GM13977 (cell line): ENCODE measurements at places on chromosomes 2 and 18.

GRCh38 chr18:36758623-36759022, 70.2 kb downstream of the TPGS2 start:
- DNase-seq, result no peak

DNA sequence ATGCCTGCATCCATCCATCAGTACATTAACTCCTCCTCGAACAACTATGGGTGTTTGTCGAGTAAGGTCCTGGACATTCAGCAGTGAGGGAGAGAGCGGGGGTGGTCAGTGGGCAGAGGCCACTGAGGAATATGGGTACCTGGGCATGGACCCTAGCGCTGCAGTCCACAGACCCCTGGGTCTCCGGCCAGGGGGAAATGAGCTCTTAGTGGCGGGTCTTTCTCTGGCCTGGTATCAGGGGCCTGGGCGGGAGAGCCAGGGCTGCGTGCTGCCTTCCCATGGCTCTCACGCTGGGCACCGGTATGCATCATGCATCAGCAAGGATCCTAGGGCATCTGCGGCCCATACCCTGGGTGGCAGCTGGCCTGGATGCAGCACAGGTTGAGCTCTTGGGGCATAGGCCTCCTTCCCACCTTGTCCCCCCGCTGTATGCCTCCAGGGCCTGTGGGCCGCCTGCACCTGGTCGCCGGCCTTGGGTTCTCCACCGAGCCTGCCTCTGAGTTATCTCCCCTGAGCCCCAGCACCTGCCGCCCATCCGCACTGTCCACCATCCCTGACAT, 1.3 kb upstream of the MOCOS start:
- no peak for DNase-seq

DNA sequence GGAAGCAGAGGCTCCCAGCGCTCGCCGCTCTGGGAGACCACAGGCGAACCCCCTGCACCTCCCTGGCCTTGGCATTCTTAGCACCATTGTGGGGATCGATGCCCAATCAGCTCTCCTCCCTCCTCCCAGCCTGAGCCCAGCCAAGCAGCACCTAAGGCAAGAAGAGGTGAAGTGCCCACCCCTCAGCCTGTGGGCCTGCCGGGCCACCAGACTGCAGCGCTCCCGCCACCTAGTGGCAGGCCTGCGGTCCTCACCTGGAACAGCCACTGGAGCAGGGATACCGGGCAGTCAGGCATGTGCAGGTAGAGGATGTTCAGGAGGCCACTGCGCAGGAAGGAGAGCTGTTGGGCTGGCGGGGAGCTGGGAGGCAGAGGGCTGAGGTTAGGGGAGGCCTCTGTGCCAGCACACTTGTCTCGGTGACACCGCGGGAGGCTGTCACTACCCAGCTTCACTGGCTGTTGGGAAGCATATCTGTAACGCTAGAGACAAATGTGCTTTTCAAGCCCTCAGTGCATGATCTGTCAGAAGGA, 35.2 kb downstream of the FAM178B start:
- DNase-seq, result peak; percentile 83

DNA sequence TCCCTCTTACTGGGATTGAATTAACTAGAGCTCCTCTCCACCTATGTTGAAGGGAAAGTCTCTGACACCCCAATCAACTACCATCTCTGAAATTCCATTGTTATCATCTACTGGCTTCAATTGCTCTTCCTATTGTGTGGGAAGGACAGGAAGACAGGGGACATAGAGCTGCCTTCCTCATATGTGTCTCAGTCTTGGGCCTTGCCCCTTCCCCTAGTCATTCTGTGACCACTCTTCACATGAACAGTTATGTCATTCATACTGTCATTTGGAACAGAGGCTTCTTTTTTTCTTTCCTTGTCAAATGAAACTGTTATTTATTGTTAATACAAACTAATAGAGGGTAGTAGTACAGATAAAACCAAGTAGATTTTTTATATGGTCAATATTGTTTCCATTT, 69.6 kb upstream of the EMILIN2 start:
- no peak for DNase-seq

DNA sequence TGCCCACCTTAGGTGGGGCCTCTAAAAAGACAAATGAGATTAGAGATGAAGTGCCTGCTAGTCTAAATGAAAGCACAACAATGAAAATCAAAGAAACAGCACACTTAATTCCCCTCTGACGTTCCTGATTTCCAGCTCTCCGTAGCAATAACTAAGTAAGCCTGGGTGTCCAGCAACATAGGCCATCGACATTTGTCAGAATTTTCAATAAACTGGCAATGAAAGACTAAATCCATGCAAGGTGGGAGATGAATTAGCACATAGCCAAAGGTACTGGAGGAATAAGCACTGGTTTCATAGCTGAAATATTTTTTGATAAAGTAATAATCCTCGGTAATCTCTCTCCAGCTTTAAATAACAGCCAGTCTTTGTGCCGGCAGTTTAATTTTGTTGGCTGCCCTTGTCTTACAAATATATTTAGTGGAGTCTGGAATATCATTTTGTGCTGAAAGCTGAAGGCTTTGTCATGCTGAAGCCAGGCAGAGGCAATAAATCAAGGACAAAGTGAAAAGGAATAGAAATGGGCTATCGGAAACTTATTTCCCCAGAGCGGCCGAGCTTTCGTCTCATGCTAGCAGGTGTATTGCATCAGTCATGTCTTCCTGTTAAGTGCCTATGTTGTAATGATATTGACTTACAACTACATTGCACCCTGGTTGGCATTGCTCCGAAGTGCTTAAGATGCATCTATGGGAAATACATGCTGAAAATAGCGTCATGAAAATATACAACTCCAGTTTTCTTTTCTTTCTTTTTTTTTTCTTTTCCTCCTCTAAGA, 790.1 kb downstream of the CNTNAP5 start:
- no peak for DNase-seq

DNA sequence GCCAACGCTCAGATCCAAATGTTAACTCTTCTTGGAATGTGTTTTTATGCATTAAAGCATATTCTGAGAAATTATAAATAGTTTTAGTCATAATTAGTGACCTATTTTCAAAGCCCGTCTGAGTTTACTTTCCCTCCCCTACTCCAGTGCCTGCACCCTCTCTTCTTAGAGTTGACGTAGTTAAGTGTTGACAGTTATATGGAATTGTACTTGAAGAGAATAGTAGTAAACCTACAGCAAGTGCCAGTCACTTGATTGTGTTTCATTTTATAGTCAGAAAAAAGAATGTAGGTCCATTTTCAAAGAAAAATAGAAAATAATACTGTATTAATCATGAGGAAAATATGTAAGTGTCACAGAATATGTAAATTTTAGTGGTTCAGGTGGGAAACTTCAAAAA, 41.2 kb downstream of the ZCCHC2 start:
- DNase-seq, result no peak

DNA sequence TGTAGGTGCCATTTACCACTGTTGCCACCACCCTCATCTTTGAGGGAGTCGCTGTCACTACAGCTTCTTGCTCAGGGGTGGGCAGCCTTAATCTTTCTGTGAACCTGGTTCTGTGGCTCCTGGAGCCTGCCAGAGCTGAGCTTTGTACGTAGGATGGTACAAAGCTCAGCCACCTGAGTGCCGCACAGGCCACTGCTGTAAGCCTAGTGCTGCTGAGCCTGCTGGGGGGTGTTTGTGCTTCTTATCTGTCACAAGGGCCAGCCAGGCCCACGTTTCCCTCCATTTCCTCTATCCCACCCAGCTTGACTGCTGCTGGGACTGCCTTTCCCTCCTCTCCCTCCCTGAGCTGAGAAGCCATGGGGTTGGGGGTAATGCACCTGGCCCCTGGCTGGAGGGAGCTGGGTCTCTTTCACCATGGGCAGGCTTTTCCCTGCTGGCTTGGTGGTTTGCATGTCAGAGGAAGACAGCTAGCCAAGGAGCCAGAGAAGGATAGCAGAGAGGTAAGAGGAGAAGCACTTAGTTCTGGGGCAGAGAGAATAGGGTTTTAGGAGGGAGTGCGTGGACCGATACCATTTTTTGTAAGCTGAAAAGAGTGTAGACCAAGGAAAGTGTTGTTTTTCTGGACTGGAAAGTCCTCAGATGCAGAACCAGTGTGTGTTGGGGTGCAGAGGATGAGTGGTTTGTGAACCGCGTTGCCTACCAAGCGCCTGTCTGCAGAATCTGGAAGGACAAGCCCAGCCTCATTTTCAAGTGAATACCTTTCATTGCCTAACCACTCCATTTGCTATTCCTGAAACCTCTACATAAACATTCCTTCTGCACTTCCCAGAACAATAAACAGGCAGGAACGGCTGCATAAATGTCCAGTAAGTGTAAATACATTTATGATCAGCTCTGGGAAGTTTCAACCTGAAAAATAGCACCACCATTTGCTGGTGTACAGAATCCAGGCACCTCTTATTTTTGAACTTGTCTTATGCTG, 45.1 kb upstream of the FHL2 start:
- no peak for DNase-seq

GRCh38 chr2:12116228-12116750, 369.9 kb downstream of the LPIN1 start:
- peak; percentile 20 for DNase-seq

- no peak for DNase-seq
Measured at GRCh38 chr2:191009541-191010374, 4.2 kb downstream of the STAT1 start.

GRCh38 chr2:125516496-125517109, 1139.4 kb upstream of the GYPC start:
- peak; percentile 27 for DNase-seq
